ELR (cell line): ENCODE measurements at places on chromosomes 5 and 9.

GRCh38 chr5:115684513-115685037 is 58.7 kb upstream of the TMED7 start:
- DNase-seq: no peak

GRCh38 chr5:15748266-15748665 is 248.3 kb downstream of the FBXL7 start:
- no peak for DNase-seq

- DNase-seq: no peak
Observed at GRCh38 chr5:16952968-16953671, 17.0 kb upstream of the MYO10 start.

DNA sequence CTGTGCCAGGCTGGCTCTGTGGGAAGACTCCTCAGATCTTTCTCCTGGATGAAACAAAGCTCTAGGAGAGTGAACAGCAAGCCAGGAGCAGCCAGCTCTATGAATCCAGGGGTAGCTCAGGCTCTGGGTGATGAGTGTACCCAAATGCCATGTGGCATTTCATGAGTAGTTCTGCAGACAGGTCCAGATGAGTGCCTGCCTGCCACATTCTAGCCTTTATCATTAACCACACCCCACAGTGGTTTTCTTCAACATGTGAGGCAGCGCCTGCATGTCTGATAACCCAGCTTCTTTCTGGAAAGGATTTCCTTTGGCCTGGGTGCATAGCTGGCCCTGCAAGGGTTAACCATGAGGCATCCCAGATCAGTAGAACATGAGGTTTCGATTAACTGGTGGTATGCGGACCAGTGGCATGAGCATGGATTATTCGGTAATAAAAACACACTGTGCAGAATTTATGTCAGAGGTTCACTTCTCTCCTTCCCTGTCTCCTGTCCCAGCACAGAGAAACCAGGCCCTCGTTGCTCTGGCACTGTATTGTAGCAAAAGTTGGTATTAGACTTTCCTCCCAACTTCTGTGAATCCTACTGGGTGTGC is 381.9 kb upstream of the ZNF462 start:
- no peak for DNase-seq

DNA sequence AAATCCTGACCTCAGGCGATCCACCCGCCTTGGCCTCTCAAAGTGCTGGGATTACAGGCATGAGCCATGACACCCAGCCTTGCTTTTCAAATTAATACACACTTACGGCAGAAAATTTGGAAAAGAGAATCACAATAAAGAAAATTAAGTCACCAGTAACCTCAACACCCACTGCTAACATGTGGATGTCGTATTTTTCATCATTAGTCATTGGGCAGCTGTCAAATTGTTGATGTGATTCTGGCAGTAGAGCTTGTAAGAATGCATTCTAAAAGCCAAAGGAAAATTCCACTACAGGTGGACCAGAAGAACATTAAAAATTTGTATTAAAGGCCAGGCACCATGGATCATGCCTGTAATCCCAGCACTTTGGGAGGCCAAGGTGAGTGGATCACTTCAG is 237.3 kb upstream of the TUT7 start:
- DNase-seq: no peak

DNA sequence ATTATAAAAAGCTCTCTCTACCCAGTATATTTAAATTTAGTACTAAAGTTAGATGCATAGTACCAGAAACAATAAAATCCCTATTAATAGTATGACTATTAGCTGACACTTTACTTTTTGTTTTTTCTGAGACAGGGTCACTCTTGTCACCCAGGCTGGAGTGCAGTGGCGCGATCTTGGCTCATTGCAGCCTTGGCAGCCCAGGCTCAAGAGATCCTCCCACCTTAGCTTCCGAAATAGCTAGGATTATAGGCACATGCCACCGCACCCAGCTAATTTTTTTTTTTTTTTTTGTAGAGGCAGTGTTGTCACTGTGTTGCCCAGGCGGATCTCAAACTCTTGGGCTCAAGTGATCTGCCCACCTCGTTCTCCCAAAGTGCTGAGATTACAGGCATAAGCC is 8.0 kb downstream of the CCNG1 start:
- DNase-seq: no peak

- DNase-seq: no peak
Observed at GRCh38 chr5:34504967-34505366, 151.2 kb upstream of the RAI14 start.

DNA sequence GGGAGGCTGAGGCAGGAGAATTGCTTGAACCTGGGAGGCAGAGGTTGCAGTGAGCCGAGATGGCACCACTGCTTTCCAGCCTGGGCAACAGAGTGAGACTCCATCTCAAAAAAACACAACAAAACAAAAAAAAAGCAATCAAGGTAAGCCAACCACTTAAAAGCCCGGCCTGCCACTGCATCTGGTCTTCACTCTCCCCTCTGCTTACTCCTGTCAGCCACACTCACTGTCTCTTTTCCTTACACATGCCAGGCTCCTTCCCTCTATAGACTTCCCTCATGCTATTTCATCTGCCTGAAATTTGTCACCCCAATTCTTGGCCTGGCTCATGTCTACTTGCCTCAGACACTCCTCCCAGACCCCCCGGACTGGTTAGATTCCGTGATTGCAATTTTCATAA is 17.6 kb upstream of the LIFR start:
- DNase-seq: no peak

- DNase-seq: no peak
Observed at GRCh38 chr5:9594913-9595312, 35.2 kb downstream of the TAS2R1 start.
